ENCODE measurements at places on chromosomes 1 and 21.

- no peak for DNase-seq
Observed at GRCh38 chr1:227922501-227923352, 25.0 kb downstream of the WNT9A start.

DNA sequence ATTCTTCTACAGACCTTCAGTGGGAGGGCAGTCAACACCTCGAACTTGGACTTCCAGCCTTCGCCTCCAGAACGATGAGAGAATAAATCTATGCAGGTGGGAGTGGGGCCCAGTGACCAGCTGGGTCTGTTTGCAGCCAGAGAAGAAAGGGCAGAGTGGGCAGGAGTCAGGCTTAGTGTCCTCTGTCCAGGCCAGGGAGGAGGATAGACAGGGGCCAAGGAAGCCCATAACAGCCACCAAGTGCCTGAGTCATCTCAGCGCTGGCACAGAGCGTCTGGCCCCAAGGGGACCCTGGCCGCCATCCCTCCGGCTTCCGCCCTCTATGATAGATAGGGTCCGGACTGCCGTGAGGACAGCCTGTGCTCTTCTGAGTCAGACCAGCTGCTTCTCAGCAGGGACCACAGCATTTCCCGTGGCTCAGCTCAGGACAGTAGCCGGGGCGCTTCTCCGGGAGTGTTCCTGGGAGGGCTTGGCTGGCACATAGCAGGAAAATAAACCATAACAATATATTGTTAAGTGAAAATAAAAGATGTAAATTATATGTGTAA is 133.1 kb upstream of the C1orf174 start:
- no peak for DNase-seq

GRCh38 chr1:226492426-226493137 is 56.0 kb upstream of the STUM start:
- DNase-seq, result no peak

- no peak for DNase-seq
Observed at GRCh38 chr1:31348449-31348848, 24.4 kb downstream of the FABP3 start.

DNA sequence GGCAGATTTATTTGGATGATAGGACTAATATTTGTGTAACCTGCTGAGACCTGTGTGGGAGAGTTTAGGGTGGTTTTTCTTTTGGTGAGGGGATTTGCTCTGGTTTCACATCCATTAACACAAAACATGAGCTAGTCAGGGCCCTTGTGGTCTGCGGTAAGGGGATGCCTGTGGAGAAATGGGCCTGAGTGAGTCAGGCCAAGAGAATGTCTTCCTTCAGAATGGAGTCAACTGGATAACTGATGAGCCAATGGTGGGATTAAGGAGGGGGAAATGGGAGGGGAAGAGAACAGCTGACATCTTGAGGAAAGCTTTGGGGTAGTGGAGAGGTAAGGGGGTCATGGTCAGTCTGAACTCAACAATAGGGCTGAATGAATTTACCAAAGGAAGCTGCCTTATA is 13.9 kb downstream of the WNT2B start:
- no peak for DNase-seq

GRCh38 chr1:50548243-50548642 is 125.0 kb upstream of the DMRTA2 start:
- DNase-seq, result no peak

- DNase-seq, result no peak
Observed at GRCh38 chr1:61247881-61248752, 165.8 kb downstream of the NFIA start.

DNA sequence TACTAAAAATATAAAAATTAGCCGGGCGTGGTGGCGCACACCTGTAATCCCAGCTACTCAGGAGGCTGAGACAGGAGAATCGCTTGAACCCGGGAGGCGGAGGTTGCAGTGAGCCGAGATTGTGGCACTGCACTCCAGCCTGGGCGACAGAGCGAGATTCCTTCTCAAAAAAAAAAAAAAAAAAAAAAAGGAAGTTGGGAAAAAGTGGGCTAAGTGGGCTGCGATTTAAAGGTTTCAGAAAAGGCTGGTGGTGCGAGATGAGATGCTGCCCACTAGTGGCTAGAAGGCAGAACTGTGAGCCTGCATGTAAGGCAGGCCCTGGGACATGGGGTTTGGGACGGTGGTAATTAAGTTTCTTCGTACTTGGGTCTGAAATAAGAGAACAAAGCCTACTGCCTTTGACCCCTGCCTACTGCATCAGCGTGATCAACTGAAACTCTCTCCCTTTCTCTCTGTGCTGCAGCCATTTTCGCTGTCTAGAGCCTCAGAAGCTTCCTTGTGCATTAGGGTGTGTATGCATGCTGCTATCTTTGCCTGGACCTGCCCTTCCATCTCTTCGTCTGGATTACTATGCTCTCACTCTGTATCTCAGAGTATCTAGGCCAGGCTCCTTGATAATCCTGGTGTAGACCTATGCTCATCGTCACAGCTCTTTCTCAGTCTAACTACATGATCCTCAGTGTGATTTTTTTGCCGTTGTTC is 12.4 kb downstream of the FMOD start:
- peak; percentile 65 for DNase-seq

DNA sequence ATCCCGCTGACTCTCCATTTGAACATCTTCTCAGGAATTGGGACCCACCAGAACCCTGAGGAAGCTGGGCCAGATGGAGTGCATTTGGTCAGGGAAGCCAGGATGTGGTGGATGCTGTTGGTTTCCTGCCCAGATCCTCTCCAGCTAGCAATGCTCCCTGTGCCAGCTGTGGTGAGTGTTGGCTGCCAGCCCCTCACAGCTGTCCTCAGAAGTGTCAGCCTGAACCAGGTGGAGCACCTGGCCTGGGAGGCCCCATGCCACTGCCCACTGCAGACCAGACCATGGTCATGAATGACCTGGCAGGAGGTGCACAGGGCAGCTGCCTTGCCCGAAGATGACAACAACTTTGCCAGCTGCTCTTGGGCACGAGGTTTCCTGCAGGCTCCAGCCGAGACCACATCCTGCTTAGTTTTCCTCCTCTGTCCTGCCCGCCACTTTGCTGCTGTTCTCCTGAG is 54.4 kb downstream of the PRSS38 start:
- DNase-seq, result peak; percentile 52

- DNase-seq, result no peak
Observed at GRCh38 chr1:182634306-182635072, 30.3 kb upstream of the RGS16 start.

- no peak for DNase-seq
Observed at GRCh38 chr1:214632091-214632490, 29.1 kb downstream of the CENPF start.

- DNase-seq, result no peak
Observed at GRCh38 chr1:172545396-172546004, 12.6 kb downstream of the SUCO start.

DNA sequence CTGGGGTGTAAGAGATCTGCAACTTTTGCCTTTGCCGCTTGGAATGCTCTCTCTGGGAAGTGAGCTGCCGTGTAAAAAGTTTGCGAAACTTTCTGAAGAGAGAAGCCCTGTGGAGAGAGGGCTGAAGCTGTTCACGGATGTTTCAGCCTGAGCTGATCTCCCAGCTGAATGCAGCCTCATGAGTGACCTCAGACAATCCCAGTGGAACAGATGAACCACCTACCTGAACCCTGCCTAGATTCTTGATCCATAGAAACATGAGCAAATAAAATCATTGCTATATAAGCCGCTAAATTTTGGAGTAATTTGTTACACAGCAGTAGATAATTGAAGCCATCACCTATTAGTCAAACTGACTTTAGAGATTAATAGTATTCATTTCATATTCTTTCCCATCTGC is 4.4 kb upstream of the ALG6 start:
- DNase-seq, result no peak

DNA sequence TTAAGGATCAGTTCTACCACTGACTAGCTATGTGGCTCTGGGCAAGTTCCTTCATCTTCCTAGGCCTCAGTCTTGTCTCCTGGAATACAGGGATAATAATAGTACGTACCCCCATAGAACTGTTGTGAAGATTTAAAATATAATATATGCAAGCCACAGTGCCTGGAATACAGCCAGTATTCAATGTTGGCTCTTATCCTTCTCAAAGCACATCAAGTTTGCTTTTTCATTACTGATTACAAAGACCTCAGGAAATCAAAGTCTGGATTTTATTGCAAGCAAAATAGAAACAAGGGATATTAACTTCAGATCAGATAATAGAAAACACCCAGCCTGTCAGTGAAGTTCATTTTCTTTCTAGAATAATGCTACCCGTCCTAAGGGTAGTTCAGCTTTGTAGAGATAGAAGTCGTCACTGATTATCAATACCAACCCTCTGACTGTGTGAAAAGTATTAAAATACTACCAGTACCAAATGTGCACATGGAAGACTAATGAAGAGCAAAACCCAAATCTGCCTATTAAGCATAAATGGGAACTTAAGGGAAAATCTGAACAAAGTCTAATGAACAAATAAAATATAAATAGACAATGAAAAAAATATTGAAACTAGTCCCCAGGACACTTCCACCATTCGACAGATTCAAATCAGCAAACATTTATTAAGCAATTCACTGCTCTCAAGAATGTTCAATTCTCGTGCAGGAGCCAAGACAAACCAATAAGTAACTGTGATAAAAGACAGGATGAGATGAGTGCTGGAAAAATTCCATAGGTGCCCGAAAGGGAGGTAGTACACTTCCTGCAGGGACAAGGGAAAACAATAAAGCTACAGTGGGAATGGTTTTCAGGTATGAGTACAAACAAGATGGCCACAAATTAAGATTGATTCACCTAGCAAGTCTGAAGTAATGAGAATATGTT is 206.2 kb downstream of the SMYD3 start:
- DNase-seq, result no peak

DNA sequence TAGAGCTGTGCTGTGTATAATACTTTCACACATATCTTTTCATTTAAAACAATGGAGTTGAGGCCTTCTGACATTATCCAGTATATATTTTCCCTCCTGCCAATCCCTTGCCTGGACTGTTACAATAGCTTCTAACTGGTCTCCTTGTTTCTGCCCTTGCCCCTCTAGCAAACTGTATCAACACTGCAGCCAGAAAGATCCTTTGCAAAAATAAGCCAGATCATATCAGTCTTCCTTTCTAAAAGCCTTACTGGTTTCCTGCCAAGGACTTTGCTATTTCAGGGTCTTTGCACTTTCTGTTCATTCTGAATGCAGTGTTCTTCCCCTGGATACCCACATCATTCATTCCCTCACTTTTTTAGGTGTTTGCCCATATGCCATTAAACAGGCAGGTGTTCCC is 370.1 kb downstream of the PTBP2 start:
- DNase-seq, result no peak

DNA sequence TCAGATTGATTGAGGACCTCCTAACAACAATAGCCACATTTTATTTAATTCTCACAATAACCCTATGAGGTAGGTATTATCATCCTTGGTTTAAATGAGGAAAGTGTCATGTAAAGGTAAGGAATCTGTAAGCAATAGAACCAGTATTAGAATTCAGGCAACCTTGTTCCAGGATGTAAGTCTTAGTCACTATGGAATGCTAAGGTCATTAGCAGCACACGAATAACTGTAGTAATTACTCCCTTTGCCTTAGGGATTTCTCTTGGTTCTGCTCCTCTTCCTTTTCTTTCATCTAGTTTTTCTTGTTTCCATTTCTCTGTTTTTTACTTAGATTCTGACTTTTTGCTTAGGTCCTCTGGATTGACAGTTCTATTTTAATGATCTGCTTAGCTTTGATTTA is 23.1 kb upstream of the ATP6V1G3 start:
- DNase-seq, result no peak

GRCh38 chr21:28111151-28111619 is 881.5 kb downstream of the LTN1 start:
- DNase-seq, result no peak

DNA sequence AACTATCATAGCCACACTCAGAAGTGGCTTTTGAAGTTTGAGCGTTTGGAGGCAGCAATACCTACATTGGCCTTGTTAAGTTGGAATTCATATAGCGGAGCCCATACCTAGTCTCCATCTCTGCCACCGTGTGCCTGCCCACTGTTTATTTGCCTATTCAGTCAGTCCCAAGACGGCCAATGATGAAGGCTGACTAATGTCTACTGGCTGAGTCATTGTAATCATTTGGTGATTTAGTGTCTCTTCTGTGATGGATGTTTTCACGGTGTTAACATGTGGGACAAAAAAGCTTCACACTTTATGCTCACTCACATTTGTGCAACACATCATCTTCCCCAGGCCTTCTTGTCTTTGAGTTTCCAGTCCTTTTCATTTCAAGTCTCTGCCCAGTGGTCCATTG is 92.6 kb upstream of the PBX1 start:
- DNase-seq, result no peak

GRCh38 chr1:232291681-232292080 is 338.3 kb downstream of the SIPA1L2 start:
- DNase-seq, result no peak

GRCh38 chr1:241485554-241485992 is 34.0 kb downstream of the FH start:
- DNase-seq, result no peak

GRCh38 chr1:23168079-23168444 is 594 bp downstream of the LUZP1 start:
- DNase-seq, result no peak

DNA sequence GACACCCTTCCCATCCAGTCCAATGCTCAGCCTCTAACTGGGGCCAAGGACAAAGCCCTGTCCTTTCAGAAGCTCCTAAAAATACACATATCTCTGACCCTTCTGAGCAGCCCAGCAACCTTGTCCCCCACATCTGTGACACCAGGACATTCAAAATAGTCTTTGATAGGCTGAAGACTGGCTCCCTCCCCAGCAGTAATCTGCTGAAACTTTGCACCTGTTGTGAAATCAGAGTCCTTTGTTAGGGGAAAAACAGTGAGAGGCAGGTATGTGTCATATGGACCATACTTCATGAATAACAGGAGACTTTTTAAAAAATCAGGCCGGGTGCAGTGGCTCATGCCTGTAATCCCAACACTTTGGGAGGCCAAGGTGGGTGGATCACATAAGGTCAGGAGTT is 82.4 kb upstream of the VAMP3 start:
- DNase-seq, result no peak

DNA sequence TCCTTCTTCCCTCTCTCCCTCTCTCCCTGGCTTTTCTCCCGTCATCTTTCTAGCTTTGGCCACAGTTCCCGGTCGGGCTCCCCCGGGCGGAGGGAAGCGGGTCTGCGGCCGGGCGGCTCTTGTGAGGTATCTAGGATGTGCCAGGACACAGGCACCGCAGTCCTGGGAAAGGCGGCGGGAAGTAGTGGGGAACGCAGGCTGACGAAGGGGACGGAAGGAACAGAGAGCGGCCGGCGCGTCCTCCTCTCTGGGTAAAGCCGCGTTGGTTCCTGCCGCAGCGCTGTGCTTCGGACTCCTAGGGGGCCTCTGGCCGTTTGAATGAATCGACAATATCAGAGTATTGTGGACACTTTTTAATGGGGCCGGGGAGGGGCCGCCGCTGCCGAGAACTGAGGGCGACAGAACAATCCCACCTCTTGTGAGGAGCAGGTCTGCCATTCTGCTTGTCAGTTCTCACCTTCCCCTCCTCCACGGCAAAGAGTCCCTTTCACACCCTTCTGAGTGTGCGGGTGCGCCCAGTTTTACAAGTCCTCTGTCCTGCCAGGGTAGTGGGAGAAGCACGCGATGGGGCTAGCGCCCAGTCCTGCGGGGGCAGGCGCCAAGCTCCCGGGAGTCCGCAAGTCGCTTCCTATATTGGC is 1.2 kb upstream of the LHX9 start:
- DNase-seq, result peak; percentile 60

- DNase-seq, result no peak
Observed at GRCh38 chr1:223269006-223269405, 95.0 kb downstream of the SUSD4 start.
